Stimulated activated CD4-positive, alpha-beta T cell treated with anti-CD3 and anti-CD28 coated beads, Interleukin-12 subunit alpha, Interleukin-12 subunit beta, amount 100 ng/mL, for 24 hours (primary cell): ENCODE measurements at places on chromosomes 3 and 15.

DNA sequence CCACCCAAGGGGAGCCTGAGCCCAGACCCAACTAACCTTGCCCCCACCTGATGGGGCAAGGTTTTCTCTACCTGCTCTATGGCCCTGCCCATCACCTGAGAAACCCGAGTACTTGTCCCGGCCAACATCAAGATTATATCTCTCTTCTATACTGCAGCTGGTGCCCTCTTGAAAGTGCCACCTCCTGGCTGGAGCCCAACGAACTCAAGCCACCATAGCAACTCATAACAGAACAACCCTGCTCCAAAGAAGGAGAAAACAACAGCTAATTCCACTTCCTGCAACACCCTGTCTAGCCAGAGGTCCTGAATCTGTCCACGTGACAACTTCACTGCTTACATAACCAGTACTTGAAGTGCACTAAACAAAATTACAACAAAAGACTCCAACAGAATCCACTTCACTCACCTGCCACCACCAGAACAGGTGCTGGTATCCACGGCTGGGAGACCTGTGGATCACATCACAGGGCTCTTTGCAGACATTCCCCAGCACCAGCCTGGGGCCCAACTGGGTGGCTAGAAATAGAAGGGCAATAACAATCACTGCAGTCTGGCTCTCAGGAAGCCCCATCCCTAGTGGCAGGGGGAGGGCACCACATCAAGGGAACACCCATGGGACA, 49.2 kb downstream of the PIERCE2 start:
- DNase-seq = no peak

- no peak for DNase-seq
Measured at GRCh38 chr3:8981700-8982099, 18.4 kb upstream of the RAD18 start.

DNA sequence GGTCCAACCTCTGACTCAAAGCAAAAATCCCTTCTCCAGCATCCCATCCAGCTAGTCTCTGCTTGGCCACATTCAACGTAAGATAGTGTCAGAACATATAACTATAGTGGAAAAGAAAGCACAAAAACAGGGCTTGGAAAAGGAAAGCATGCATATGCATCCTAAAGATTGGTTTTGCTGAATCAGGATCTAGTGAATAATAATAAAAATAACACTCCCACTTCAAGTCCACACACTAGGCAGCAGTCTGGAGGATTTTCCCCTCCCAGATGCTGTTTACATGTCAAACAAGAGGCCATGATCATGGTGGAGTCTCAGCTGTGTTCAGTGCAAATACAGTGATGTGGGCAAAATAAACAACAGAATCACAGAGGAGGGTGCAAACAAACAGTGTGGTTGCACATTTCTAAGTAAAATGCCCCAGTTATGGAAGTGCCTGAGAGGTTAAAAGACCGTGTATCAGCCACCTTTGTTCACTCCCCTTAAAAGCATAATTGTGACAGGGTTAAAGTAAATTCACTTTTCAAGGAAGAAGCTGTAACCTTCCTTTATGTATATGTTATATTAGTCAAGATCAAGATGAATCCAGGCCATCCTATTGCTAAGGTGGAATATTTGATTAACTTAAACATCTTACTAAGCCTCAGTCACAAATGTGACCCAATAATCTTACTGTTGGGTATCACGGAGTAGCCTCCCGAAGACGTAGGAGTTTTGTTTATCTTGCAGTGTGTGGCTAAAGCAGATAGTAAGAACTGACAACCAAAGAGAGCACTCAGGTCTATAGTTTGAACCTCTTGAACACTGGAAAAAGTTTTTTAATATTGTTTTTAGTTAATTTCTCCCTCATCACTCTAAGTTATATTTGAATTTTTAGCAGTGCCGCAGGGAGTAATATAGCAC, 424.5 kb downstream of the SOX2 start:
- DNase-seq = no peak

- DNase-seq = no peak
Measured at GRCh38 chr3:194093842-194094241, 42.1 kb upstream of the HES1 start.

DNA sequence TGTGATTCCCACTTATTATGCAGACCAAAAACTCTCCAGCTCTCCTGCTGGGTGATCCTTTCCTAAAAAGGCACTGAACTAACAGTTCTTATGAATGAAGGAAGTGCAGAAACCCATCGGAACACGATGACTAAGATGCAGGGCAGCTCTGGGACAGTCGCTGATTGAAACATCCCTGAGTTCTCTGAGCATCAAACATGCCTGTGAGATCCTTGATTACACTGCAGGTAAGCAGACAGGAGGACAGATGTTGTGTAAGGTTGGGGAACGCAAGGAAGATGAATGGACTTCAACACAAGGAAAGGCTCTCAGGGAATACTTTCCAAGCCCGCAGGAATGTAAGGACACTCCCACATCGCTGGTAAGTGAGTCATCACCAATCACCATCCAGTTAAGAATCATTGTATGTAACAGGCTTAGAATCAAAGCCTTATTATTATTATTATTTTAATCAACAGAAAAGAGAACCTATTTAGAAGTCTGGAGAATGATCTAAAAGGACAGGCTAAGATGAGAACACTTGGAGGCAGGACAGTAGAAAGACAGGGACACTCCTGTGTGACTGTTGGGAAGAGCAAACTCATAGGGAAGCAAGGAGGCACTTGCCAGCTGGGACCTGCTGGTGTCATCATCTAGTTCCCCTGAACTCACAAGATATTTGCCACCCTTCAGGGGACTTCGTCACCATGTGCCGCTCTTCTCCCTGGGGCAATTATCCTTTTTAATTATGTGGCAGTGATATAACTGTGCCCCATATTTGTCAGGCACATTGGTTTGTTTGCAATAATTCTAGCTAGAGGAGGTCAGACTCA, 26.0 kb downstream of the TMEM158 start:
- no peak for DNase-seq

GRCh38 chr15:65460741-65461347, 38.1 kb upstream of the IGDCC4 start:
- DNase-seq = peak; percentile 9

GRCh38 chr3:107705046-107705445, 182.3 kb downstream of the BBX start:
- no peak for DNase-seq

GRCh38 chr3:16290827-16291196, 25.8 kb downstream of the OXNAD1 start:
- DNase-seq = no peak

DNA sequence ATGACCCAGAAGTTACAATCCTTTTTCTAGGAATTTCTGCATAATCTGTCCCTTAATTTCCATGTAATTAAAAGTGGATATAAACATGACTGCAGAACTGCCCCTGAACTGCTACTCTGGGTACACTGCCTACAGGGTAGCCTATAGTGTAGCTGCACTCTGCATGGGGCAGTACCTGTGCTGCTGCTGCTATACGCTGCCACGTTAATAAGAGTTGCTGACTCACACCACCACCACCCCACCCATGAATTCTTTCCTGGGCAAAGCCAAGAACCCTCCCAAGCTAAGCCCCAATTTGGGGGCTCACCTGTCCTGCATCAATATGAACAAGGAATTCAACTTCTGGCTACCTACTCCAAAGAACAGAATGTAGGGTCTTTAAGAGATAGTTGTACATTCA, 13.9 kb downstream of the HDGFL3 start:
- no peak for DNase-seq

GRCh38 chr3:101778385-101779046, 495 bp upstream of the NXPE3 start:
- no peak for DNase-seq

- no peak for DNase-seq
Measured at GRCh38 chr15:36960179-36960946, 140.0 kb downstream of the MEIS2 start.

- DNase-seq = no peak
Measured at GRCh38 chr3:106197532-106198194, 328.9 kb upstream of the CBLB start.

GRCh38 chr15:58805095-58805494, 34.0 kb downstream of the MINDY2 start:
- DNase-seq = no peak

DNA sequence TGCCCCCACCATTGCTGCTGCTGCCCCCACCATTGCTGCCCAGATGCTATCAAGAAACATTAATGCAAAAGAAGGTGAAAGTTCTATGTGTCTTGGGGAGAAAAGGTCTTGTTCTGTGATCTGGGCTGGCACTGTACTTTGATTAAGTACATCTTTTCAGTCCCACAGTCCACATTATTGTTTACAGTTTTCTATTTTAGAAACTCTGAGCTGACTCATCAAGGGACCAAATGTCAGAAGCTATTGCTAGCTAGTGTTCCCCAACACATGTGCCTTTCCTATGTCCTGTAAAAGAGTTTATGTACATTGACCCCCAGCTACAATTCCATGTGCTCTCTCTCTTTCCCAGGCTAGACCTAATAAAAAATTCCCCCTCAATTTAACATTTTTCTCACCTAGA, 264.7 kb upstream of the NECTIN3 start:
- no peak for DNase-seq

- no peak for DNase-seq
Measured at GRCh38 chr3:189942948-189943347, 177.7 kb downstream of the P3H2 start.

DNA sequence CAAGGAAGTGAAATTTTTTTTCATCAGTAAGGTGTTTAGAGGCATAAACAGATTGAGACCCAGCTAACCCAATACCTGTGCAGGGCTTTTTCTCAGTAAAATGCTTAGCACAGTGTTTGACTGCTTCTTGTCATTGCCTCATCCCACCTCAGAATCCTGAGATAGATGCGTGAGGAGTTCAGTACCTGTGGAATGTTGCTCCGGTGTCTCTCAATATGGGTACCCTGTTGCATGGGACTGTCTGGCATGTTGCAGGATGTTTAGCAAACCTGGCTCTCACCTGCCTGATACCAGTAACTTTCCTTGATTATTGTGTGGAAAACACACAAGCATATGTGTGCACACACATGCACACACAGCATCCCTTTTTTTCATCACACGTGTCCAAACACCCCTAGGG, 128.4 kb downstream of the MCTP2 start:
- no peak for DNase-seq

DNA sequence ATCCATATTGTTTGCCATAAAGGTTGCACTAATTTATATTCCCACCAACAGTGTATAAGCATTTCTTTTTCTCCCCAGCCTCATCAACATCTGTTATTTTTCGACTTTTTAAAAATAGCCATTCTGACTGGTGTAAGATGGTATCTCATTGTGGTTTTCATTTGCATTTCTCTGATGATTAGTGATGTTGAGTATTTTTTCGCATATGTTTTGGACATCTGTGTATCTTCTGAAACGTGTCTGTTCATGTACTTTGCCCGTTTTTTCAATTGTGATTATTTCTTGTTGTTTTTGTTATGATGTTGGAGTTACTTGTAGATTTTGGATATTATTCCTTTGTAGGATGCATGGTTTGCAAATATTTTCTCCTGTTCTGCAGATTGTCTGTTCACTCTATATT, 46.5 kb downstream of the TP63 start:
- no peak for DNase-seq

GRCh38 chr3:14237457-14237856, 58.8 kb downstream of the LSM3 start:
- no peak for DNase-seq

GRCh38 chr3:100169201-100169920, 55.1 kb upstream of the FILIP1L start:
- no peak for DNase-seq

- no peak for DNase-seq
Measured at GRCh38 chr3:197907196-197907595, 42.8 kb upstream of the RPL35A start.

GRCh38 chr3:139455855-139456254, 20.5 kb downstream of the RBP2 start:
- DNase-seq = no peak

DNA sequence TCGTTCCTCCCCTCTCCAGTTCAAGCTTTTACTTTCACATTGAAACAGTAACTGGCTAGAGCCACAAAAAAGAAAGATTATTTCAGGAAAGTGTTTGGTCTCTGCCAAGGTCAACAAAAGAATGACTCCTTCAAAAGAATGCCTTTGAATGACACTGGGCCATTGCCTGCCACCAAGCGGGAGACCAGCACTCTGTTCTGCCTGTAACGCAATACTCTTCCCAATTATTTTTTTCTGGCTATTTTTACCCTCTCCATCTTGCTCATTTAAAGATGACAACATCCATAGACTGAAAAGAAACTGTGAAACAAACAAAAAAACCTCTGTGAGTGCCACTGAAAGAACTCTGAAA, 37.3 kb downstream of the EHHADH start:
- no peak for DNase-seq

DNA sequence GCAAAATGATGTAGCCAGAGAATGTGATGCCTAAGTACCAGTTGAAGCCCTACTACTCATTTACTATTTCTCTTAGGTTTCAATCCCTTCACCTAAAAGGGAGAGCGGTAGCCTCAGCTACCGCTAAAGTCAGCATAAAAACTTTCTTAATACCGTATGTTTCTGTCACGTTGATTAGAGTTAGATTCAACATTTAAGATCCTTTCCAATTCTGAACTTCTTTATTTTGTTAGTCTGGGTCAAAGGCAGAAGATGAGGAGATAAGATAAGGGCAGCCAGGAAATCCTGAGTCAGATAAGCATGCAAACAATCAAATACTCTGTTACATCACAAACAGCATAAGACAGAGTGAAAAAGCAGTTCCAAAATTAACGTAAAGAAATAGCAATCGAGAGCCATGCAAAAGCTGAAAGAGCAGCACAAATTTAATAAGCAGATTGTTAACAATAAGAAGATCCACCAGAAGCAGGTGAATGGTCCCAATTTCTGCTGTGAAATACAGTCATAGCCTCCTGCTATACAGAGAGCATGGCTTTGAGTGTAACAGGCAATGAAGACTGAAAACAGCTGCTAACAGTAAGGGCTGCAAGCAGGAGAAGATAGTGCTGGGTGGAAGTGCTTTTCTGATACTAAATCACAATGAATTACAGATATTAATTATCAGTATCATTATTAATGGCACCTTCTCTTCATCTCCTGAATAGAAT, 3.0 kb downstream of the TMEM207 start:
- no peak for DNase-seq

DNA sequence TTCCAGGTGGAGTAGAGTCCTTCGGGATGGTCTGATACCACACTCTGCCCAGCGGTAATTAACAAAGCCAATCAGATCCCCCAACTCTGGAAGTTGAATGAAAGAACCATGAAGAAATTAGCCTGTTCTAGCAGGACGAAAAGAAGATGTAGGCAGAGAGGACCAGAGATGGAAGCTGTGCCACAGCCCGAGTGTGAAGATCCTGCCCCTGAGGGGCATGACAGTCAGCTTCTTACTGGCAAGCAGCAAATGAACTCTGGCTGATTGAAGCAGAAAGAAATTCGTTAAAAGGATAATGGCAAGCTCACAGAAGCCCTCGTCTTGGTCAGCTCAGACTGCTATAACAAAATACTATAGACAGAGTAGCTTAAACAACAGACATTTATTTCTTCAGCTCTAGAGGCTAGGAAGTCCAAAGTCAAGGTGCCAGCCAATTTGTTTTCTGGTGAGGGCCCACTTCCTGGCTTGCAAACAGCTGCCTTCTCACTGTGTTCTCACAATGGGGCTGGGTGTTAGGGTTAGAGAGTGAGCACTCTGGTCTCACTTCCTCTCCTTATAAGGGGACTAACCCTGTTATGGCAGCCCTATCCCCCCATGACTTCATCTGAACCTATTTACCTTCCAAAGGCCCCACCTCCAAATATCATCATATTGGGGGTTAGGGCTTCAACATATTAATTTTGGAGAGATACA, 307.1 kb downstream of the VPS13C start:
- no peak for DNase-seq
